Omental fat pad (tissue), 4 donors: ENCODE measurements at places on chromosomes 4 and X.

- DNase-seq, result no peak
These were observed 2.9 kb downstream of the PCDH18 start for GRCh38 chr4:137529432-137529831.

DNA sequence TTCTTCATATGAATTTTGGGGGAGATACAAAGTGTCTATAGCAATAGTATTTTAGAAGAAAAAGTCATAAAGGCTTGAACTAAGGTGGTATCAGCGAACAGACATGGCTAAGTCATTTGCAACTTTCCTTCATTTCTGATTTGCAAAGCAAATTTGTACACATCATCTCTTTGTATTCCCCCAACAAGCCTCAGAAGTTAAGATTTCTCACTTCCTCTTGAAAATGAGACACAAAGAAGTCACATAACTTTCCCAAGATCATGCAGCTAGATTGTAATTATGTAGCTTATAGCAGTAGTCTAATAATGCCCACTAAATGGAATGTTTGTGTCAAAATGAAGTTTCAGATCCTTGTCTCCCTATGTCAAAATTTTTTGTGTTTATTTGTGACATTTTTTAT lies 709.8 kb upstream of the HS3ST1 start:
- DNase-seq, result no peak

DNA sequence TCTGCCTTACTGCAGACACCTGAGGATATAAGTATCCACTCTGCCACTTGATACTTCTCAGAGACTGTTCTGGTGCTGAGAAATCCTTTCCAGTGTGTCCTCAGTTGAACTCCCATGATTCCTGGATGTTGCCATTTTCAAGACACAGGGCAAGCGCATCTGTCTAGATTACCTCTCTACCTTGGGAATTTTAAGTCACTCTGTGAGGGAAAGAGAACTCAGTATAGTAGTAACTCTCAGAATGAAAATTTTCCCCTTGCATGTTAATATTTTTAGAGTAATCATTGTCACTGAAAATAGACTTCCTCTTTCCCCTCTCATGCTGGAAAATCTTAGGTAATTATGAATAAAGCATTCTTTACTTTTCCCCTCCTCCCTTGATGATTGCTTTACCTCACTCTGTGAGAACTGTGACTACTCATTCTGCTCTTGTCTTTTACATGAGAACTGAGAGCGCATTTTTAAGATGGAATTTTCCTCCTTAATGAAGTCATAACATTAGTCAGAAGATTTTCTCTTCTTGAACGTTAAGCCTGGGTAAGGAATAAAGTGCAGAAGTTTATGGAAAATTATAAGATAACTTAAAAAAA lies 45.0 kb downstream of the TET2 start:
- DNase-seq, result no peak

DNA sequence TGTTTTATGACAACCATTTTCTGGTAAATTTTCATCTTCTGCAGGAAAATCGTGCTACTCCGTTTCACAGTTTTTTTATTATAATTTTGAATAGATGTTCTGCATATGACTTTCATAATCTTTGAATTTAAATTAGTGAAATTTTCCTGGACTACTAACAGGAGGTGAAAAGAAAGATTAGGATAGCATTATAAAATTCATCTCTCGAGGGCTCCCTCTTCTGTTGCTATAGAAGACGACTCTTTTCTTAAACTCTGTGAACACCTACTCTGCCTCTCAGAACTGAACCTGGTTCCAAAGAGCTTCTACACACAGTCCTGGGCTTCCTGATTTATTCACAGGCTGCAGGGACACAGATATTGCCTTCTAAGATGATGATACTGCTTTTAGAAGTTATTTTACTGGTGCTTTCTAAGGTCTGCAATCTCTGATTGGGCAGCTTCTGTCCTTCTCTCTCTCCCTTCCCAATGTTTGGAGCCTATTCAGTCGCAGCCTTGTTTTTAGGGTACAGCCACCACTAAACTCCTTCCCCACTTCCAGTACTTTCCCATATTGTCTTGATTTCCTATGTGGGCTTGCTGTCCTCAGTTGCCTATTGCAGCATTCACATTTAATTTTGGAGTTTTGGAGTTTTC lies 10.1 kb upstream of the SAP30 start:
- no peak for DNase-seq

DNA sequence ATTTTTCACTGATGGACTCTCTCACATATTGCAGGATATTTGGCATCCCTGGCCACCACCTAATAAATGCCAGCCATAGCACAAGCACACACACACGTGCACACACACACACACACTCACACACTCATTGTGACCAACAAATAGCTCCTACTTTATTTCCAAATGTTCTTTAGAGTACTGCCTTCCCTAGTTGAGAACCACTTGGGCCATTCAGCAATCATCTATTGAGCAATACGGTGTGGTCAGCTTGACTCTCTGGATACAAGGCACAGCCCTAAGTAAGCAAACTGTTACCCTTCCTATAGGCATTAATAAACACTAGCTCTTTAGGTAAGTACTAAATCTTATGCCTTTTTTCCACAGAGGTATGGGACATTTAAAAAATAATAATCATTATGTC lies 21.1 kb downstream of the CORIN start:
- DNase-seq, result no peak

- DNase-seq, result no peak
These were observed 277.4 kb downstream of the SPRY1 start for GRCh38 chr4:123673971-123674370.

- DNase-seq, result no peak
These were observed 28.8 kb upstream of the IL13RA1 start for GRCh38 chrX:118698516-118699170.

DNA sequence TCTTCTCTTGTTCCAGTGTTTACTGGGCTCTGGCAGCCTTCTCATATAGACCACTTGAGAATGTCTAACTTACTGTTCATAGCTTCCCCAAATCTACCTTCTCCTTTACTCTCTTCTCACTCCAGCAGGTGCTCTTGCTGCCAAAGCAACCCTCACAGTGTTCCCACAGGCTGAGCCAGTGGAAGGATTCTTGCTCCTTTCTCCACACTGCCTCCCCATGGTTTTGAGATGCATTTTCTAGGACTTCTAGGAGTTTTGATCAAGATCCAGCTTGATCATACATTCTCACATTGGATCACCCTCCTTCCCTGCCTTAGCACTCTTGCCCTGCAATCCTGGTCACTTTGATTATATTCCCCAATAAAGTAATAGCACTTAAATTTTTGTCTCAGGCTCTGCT lies 230.8 kb downstream of the TMEM47 start:
- no peak for DNase-seq

DNA sequence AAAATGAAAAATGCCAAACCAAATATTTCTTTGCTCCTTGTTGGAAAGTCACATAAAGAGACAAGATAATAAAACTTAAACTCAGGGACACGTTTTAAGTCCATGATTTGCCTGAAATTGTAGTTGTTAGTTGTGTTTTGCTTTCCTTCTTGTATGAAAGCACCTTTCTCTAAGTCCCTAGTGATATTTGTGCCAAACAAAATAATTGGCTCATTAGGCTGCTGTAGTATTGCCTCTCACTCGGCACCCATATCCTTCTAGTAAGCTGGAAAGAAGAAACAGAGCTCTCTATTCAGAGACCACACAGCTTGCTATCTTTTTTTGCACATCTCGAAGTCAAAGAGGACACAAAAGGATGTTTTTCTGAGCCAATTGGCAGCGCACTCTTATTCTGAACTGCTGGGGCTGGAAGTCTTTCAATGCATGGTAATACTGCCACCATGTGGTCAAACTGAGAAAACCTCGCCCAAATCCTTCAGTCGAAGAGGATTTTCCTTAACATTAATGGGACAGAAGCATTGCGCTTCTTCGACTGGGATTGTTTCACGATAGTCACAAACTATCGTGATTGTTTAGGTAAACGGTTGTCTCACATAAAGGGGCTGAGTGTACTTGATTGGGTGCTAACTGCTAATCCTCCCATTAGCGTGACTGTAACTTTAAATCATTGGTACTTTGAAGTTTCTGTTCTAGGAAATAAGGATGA lies 571.9 kb upstream of the LCORL start:
- DNase-seq, result no peak
